NCI-H1436 treated with DMSO at 0.1 percent for 48 hours (cell line): ENCODE measurements at places on chromosomes 5 and 9.

- DNase-seq = no peak
These were observed 99.1 kb downstream of the FBXO38 start for GRCh38 chr5:148482697-148483462.

GRCh38 chr5:123699571-123699970 lies 187.6 kb downstream of the CSNK1G3 start:
- DNase-seq = no peak

DNA sequence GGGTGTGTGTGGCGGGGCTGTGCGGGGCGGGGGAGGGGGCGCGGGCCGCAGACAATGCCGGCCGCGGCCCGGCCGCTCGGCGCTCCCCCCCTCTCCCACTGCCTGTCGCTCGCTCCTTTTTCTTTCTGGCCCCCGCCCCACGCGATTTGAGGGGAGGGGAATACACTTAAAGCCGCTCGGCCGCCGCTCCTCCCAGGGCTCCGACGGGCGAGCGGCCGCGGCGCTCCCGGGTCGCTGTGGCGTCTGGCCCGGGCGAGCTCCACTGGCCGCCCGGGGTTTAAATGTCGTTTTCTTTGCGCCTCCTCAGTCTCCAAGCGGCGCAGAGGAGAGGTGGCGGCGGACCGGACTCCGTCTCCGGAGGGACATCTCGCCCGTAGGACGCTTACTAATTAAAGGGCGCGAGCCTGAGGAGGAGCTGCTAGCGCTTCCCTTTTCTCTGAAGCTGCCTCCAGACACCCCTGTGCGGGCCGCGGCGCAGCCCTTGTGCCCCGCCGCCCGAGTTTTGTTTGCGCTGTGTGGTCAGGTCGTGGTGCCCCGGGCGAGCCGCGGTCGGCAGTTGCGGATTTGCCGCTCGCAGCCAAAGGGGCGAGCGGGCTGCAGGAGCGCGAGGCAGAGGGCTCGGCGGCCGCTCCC lies 1.4 kb downstream of the ZSWIM6 start:
- no peak for DNase-seq

DNA sequence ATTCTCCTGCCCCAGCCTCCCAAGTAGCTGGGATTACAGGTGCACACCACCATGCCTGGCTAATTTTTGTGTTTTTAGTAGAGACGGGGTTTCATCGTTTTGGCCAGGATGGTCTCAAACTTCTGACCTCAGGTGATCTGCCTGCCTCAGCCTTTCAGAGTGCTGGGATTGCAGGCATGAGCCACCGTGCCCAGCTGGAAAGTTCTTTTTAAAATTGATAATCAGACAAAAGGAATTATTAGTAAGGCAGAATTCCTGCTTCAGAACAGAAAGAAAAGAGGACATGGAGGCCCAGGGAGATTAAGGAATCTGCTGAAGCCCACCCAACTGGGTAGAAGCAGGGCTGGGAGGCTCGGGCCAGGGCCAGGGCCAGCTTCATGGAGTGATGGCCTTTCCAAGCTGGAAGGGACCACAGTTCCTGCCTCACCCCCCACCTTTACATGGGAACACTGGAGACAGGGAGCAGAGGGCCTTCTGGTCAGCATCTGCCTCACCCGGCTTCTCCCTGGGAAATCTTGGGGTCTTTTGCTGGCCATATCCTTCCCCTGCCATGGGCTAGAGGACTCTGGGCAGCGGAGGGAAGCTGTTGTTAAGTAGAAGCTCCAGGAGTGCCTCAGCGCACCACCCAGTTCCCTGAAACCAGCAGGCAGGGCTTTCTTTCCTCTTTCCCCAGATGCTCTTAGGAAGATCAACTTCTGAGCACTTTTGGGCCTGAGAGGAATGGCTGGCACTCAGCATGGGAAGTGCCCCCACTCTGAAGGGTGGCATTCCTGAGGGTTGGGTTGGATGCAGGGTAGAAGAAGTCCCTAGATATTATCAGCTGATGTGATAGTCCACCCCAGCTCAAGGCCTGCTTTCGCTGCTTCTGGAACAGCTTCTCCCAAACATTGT lies 70.1 kb downstream of the RGS3 start:
- DNase-seq = no peak

DNA sequence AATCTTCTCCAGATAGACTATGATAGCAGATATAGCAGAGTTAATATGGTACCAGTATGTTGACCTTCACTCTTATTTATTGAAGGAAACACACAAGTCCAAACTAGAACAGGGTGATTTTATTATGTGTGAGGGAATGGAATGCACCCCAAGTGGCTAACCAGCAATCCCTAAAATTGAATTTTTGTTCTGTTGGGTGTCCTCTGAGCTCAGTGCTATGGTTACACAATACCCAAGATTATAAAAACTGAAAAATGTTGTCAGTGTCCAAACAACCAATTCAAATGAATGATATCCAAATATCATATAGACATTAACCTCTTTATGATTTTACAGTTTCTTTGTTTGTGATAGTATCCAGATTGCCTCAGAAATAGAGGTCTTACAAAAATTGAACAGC lies 60.9 kb downstream of the NNT start:
- DNase-seq = no peak

DNA sequence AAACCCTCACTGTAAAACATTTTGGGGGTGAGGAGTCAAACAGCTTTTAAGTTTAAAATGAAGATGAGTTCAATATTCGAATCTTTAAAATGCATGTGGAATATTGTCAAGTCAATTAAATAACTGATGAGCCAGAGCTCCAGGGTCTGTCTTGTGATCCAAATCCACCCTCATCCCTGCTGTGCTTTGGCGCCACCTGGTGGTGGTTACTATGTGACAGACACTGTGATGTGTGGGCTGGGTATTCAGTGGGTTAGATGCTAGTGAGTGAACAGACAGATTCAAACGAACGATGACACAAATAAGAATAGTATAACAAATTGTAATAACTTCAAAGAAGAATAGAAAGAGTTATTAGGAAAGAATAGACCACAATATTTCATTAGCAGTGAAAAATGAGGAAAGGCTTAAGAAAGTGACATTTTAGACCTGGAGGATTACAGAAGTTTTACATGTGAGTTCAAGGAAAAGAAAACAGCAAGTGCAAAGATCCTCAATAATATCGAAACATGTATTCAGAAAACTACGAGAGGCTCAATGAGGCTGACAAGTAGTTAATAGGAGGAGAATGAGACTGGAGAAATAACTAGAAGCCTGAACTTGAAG lies 51.4 kb upstream of the CHSY3 start:
- DNase-seq = no peak

GRCh38 chr9:95058121-95058785 lies 259.3 kb downstream of the FANCC start:
- no peak for DNase-seq

DNA sequence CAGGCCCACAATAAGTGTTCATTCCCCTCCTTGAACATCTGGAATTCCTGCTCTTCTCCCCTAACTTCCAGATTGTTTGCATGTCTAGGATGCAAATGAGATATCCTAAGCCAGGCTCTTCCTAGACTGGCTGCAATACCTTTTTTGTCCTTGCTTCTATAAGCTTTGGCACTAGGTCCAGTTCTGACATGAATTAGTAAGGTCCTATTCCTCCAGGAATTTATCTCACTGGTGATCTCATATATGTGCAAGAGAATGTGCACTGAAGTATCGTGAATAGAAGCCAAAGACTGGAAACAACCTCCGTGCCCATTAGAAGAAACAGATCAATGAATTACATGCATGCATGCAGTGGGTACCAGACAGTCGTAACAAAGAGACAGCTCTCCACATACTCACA lies 25.2 kb downstream of the DUSP1 start:
- DNase-seq = no peak

DNA sequence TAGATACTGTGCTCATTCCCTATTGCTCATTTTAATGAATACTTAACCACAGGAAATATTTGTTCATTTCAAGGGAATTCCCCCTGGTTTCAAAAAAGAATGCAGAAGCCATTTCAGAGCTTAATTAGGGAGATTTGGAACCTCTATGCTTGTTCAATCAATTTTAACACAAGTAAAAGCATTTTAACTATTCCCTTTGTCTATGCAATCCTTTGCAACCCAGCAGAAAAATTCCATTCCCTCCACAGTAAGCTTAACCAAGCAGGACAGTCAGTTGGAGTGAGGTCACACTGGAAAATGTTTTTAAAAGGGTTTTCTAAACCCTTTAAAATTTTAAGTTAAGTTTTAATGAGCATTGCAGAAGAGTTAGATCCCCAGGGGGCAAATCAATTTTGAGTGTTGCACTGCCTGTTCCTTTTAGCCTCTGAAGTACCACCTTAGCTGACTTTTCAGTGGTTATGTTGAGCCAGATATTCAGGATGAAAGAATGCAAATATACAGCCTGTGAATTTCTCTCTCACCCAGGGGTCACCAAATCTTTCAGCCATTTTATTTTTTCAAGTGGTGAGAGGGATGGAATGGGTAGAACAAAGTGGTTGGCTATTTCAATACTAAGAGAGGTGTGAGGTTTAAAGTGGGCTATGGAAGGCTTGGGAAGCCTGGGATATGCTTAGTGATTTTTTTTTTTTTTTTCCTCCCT lies 356.2 kb upstream of the NUDT12 start:
- DNase-seq = no peak

GRCh38 chr9:74554751-74555419 lies 57.8 kb downstream of the RORB start:
- no peak for DNase-seq

- DNase-seq = no peak
These were observed 110.0 kb downstream of the SLC28A3 start for GRCh38 chr9:84230355-84231145.

DNA sequence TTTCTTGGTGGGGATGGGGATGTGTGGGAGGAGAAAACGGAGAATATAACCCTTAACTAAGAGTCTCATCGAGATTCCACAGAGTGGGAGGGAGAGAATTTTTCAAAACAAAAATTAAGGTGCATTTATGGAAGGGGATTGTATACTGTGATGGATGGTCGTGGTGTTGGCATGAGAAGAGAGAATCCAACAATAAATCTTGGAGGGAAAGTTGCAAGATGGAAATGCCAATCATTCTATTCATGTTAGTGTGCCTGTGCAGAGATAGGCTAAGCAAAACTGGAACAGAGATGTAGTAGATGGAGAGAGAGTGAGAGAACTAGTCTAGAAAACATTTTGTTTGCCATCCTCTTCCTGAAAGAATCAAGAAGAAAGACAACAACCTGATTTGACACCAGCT lies 613.1 kb downstream of the EBF1 start:
- no peak for DNase-seq
